ENCODE measurements at places on chromosomes 6 and 20.

DNA sequence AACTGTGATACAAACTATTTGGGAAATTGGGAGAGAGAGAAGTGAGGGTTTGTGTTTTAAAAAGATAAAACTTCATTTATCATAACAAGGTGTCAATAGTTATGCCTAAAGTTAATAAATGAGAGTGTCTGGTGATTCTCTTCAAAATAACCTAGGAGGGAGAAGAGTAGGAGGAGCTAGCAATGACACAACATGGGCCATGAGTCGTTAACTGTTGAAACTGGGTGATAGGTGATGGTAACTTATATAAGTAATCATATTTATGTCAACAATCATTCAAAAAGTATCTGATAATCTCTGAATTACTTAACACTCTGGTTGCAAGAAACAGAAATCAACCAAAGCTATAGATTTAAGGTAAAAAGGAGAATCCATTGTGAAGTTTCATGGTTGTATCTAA is 46.8 kb upstream of the INSM1 start:
- no peak for DNase-seq

DNA sequence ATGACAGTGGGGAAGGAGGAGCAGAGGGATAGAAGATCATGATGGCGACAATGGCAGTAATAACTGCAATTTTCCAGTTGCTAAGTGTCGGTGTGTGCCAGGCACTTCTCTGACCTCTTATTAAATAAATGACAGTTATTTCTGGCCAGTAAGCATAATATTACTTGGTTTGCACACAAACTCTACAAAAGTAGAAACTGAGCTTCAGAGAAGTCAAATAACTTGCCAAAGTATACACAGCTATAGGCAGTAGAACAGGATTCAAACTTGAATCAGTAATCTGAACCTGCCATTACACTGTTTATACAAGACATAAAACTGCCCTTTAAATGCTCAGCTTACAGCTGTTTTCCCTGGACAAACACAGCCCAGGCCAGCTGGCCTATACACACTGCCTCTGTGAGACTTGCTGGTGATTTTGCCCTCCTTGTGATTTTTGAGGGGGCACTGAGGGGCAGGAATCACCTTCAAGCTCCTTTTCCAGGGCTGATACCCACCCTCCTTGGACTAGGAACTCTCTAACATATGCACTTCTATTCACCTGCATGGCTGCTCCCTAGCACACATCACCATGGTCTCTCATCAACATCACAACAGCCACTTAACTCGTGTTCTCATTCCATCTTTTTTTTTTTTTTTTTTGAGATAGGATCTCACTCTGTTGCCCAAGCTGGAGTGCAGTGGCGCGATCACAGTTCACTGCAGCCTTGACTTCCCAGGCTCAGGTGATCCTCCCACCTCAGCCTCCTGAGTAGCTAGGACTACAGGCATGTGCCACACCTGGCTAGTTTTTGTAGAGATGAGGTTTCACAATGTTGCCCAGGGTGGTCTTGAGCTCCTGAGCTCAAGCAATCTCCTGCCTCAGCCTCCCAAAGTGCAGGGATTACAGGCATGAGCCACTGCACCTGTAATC is 63.6 kb downstream of the SLC23A2 start:
- no peak for DNase-seq

- DNase-seq = no peak
These were observed 118.1 kb downstream of the FAM120B start for GRCh38 chr6:170424604-170425126.

GRCh38 chr6:112639391-112639831 is 292.3 kb downstream of the RFPL4B start:
- DNase-seq = peak; percentile 89

GRCh38 chr20:2313316-2313715 is 17.5 kb downstream of the TGM3 start:
- no peak for DNase-seq
